GM19239 (cell line): ENCODE measurements at places on chromosomes 7 and 10.

GRCh38 chr7:132211971-132212370, 364.3 kb downstream of the PLXNA4 start:
- DNase-seq: no peak

DNA sequence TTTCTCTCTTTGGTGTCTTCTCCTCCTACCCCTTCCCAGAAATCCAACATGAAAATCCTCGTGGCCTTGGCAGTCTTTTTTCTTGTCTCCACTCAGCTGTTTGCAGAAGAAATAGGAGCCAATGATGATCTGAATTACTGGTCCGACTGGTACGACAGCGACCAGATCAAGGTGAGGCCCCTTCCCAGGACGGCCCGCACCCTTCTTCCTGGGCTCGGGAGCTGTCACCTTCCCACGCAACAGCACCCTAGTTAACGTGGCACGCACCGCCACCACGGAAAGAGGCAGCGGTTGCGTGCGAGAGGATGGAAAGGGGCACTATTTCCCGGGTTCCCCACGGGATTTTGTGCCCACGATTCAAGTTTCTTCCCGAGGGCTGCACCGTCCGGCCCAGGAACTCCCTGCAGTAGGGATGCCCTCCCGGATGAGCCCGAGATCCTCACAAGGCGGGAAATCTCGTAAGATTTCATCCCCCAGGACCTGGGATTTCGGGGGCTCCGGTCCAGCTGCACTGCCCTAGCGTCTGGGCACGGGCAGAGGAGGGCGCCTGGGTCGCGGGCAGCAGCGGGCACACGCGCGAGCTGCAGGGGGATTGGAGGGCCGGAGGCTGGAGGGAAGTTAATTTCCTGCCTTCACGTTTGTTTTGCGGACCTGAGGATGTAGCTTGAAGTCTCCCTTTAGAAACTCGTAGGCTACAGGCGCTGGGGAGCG, 834 bp downstream of the TAC1 start:
- DNase-seq: no peak

- no peak for DNase-seq
Observed at GRCh38 chr7:37045681-37046179, 321.4 kb upstream of the AOAH start.

- no peak for DNase-seq
Observed at GRCh38 chr7:37686556-37687345, 3.2 kb downstream of the GPR141 start.

GRCh38 chr10:91416339-91416855, 6.3 kb downstream of the HECTD2 start:
- DNase-seq: no peak

- DNase-seq: no peak
Observed at GRCh38 chr10:105149371-105149891, 508.3 kb downstream of the SORCS3 start.

DNA sequence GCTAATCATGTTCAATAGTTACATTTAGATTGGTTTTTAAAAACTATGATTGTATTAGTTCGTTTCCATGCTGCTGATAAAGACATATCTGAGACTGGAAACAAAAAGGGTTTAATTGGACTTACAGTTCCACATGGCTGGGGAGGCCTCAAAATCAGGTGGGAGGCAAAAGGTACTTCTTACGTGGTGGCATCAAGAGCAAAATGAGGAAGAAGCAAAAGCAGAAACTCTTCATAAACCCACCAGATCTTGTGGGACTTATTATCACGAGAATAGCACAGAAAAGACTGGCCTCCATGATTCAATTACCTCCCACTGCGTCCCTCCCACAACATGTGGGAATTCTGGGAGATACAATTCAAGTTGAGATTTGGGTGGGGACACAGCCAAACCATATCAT, 34.1 kb upstream of the CC2D2B start:
- no peak for DNase-seq

DNA sequence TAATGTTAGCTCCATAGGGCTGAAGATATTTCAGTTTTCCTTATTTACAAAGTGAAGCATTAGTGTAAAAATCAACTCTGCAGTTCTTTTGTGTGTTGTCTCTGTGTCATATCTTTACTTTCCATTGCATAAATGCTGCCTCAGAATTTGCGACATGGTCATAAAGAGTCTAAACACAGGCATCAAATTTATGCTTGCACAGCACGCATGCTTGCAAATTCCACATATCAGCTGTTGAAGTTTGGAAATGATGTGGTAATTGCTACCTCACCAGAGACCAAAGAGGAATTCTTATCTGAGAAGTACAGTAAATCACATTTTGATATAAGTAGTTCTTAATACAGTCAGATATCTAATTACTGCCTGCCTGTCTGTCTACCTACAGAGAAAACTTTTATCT, 348.2 kb upstream of the GRM3 start:
- no peak for DNase-seq

DNA sequence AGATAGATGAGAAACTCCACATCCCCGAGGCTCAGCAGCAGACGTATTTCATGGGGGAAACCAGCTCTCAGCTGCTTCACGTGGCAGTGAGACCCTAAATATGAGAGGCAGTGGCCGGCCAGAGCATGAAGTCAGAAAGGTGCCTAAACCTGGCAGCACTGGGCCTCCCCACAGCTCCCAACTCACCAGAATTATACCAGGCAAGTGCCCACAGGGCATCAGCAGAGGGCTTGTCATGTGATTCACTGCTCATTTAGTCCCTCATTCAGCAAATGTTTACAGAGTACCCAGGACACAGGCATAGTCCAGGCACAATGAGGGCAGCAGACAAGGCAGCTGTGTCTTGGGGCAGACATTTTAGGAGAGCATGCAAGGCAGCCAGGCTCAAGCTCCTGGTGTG, 212.6 kb downstream of the PTPRN2 start:
- no peak for DNase-seq

DNA sequence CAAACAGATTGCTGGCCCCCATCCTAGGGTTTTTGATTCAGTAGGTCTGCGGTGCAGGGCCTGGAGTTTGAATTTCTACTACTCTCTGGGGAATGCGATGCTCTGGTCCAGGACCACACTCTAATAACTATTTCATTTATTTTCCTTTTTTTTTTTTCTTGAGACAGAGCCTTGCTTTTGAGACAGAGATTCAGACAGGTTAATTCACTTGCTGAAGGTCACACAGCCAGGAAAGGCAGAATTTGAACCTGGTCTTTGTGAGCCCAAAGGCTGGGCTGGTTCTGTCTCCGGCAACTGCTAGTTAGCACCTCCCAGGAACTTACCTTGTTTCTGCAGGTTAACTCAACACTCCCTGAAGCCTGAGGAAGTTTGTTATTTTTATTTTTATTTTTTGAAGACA, 11.5 kb downstream of the SPACDR start:
- DNase-seq: no peak

DNA sequence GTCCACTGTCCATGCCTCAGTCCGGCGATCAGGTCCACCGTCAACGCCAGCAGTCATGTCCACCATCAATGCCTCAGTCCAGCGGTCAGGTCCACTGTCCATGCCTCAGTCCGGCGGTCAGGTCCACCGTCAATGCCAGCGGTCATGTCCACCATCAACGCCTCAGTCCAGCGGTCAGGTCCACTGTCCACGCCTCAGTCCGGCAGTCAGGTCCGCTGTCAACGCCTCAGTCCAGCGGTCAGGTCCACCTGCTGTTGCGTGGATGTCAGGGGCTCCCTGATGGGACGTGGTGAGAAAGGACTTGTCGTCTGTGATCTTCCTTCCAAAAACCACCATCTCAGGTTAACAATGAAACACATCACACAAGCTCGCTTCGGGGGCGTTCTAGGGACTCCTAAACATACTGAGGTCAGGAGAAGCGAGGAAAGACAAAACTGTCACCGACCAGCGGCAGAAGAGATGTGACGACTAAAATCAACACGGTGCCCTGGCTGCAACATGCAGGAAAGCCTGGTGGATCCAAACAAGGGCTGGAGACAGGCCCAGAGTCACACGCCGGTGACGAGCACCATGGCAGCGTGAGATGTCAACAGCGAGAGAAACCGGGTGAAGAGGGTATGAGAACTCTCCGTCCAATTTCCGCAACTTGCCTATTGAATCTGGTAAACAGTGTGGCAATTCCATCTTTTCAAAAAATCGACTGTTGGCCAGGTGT, 264.2 kb downstream of the MAD1L1 start:
- no peak for DNase-seq

- no peak for DNase-seq
Observed at GRCh38 chr7:43647673-43648472, 65.0 kb downstream of the STK17A start.

DNA sequence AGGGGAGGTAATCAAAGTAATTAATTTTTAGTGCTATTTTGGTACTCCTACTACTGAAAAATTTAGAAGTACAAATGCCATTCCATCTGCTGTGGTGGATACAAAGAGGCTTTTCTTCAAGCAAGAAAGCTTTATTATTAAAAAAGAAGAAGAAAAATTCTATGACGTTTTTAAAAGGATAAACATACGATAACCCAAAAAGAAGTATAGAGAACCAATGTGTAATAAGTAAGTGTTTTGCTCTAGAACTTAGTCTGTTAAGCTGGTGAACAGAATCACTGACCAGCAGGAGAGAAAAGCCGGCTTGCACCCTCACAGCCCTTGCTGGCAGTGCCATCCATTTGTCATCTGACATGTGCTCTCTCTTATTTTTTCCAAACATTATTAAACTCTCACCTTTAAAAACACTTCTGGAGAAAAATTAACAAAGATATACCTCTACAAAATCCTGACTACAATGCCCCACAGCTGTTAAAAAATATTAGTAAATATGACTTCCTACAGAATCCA, 81.5 kb downstream of the SRPK2 start:
- DNase-seq: no peak

DNA sequence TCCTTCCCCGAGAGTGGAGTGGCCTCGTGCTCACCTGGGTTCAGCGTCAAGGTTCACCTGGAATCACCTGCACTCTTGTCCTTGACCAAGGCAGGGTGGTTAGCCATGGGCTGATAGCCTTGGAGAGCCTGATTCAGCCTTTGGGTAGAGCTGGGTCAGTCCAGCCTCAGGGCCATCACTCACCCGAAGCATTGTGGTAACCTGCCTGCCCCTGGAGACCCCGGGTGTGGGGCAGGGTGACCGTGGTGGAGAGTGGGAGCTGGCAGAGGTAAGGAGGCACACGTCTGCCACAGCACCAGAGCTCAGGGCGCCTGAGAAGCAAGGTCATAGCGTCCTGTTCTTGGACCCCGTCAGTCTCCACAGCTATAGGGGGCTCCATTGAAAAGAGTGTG, 27.8 kb upstream of the WDFY4 start:
- DNase-seq: no peak

- DNase-seq: peak; percentile 86
Observed at GRCh38 chr7:5218564-5219360, 28.7 kb downstream of the WIPI2 start.

DNA sequence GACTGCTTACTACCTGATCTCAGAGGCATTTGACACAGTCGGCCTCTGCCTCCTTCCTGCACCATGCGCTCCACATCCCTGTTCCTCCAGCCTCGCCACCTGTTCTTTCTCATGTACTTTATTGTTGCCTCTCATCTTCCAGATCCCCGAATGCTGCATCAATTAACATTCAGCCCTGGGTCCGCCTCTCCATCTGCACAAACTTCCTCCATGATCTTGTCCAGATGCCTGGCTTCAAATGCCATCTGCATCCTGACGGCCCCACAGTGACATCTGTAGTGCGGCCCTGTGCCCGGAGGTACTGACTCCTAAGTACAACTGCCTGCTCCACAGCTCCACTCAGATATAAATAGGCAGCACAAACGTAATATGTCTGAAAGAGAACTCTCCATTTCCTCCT, 51.2 kb upstream of the STK17A start:
- DNase-seq: no peak

DNA sequence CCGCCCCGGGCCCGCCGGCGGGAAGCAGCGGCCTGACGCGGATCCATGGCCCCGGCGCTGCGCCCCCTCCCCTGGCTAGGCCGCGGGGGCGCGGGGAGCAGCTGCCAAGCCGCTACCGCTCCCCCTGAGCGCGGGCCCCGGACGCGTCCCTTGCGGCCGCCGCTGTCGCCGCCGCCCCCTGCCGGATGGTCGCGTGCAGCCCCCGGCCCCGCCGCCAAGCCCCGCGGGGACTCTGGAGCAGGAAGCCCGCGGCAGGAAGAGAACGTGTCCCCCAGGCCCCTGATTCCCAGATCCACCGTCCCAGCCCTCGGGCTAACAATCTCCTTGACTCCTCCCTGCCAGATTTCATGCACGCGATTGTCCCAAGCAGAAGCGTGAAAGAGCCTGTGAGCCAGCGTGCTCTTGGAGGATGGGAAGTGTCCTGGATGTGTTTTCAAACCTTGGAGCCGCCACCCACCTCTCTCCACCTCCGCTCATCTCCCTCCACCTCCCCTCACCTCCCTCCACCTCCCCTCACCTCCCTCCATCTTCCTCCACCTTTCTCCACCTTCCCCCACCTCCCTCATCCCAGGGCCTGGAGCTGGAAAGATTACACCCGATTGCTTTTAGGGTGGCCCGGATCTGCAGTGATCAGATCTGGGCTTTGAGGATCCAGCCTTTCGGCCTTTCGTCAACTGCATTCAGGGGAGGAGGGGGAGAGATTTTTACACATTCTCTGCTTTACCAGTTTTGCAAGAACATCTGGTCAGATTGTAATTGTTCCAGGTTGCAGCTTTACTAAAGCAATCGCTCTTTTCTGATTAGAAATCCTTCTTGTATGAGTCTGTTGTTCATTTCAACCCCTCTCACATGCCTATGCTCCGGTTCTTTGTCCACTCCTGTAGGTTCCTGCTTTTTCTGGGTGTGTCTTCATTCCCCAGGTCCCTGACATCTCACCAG, 570 bp upstream of the PRTFDC1 start:
- DNase-seq: peak; percentile 54

DNA sequence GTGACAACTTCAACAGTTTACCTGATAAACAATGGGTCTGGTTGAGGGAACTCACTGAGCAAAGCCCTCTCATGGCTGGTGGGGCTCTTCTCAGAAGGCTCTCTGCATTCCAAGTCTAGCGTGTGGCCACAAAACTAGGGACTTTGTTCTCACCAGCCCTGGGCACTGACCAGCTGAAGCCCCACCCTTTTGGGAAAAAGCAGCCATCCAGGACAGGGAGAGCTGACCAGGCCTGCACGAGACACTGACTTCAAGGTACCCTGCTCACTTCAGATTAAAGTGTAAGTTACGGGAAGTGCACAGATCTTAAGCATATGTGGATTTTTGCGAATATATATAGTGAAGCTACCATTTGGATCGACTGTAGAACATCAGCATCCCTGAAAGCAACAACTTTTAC, 67.4 kb upstream of the LRRC4 start:
- DNase-seq: no peak

GRCh38 chr10:17009212-17009700, 120.4 kb downstream of the CUBN start:
- no peak for DNase-seq

- DNase-seq: no peak
Observed at GRCh38 chr7:21169667-21170580, 258.0 kb upstream of the SP4 start.

GRCh38 chr7:131222171-131222570, 105.5 kb upstream of the MKLN1 start:
- no peak for DNase-seq

DNA sequence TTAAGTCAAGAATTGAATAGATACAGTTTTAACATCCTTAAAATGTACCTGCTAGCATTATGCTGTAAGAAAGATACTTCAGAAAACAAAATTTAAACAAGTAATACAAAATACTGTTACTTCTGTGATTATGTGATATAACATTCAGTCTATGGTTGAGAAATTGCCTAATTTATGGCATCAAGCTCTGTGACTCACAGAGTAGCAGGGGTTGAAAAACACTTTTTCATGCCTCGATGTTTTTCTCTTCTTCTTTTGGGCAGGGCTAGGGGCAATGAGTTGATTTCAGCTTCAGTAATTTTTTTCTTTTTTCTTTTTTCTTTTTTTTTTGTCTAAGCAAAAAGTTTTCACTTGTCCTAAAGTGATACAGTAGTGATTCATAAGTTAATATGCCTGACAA, 209.2 kb downstream of the MBL2 start:
- no peak for DNase-seq
